Stimulated activated CD4-positive, alpha-beta T cell treated with anti-CD3 and anti-CD28 coated beads, Interleukin-4, amount 100 ng/mL, for 4 hours (primary cell): ENCODE measurements at places on chromosomes 2 and 18.

DNA sequence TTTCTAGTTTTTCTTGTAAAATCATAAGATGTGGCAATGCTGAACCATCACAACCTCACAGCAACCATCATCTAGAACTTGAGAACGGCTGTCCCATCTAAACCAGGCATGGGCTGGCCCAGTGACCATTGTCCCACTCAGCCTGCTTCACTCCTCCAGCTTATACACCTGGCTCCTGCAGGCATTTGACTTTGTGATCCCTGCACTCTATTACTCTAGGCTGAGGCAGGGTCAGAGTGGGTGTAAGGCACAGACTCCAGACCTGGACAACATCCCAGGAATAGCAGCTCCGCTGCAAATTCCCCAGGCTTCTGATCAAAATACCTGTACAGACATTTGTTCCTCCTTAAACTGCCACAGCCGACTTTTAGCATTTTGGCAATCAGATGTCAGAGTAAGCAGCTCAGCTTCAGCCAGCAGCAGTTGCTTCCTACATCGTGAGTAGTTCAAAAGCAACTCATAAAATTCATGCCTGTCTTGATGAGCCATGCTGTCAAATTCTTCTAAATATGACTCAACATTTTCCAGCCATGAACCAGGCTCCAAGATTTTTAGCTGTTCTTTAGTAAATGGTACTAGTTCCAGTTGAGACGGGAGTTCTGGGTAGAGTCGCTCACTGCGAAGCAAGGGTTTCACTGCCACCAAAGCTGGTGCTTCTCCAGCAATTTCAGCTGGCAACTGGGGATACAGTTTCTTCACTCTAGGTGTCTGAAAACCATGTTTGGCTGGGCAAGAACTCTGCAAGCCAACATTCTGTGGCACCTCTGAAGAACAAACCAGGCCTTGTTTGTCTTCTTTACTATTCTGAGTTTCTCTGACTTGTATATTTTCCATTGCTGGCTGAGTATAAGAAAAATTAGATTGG lies 12.8 kb downstream of the EPG5 start:
- no peak for DNase-seq

DNA sequence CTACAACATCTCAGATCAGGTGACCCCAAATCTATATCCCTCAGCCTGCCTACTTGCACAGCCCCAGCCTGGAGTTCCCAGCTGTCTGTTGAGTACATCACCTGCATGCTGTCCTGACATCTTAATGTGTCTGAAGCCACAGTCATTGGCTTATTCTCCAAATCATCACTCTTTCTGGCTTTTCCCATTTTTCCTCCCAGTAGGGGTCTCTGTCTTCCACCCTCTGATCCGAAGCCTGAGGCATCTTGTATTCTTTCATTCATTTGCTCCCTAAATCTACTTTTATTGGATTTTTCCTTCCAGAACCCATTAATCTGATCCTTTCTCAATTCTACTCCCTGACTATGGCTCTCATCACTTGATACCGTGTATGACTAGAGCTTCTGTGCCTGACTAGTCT lies 332.9 kb upstream of the DCC start:
- no peak for DNase-seq

DNA sequence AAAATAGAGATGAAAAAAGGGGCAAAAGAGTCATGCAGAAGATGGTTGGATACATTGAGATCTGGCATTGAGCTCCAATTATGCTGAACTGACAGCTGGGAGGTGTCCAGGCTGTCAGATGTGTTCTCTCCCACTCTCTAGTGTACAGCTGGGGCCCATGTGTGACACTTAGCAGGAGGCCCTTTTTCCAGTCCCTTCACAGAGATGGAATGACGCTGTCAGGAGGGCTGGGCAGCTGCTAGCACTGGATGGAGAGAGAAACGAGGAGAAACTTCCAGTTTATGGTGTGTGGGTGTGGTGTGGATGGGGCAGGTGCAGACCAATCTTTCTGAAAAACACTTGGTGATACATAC lies 437.7 kb upstream of the HS6ST1 start:
- no peak for DNase-seq

DNA sequence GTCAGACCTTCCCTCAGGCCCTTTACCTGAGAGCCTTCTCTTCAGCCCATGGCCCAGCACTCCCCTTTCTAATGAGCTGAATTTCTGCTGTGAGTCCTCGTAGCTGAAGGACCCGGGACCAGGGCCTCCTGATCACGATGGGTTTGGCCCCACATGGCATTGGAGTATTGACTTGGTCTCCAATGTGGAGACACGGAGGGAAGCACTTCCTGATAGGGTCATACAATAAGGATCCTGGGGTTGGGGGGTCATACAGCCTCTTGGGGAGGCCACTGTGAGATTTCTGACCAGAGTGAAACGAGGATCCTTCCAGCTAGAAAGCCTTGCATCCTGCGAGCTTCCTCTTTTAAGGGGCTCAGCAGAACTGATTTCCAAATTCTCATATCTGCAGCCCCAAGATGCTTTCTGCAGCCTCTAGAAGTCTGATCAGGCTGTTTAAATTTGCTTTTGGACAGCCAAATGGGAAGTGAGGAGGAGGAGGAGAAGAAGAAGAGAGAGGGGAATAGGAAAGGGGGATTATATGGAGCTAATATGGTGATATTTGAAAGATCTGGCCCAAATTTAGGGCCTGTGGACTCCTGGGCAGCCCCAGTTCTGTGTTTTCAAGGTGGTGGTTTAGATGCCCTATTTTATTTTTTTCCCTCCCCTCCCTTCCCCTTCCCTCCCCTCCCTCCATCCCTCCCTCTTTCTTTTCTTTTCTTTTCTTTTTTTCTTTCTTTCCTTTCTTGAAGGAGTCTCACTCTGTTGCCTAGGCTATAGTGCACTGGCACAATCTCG lies 38.9 kb downstream of the RHOB start:
- DNase-seq = no peak

DNA sequence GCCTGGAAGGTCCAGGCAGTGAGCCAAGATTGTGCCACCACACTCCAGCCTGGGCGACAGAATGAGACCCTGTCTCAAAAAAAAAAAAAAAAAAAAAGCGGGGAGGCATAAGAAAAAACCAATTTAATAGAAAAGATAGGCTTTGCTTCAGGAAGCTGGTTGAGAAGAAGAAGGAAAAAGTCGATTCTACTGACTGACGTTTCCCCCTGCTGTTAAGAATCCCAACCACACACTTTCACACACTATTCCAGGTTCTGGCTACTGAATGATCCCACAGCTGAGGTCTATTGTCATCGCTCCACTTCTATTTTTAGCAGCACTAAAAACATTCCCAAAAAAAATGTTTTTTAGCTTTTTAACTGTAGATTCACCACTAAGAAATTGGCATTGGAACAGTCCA lies 6.7 kb upstream of the CHCHD5 start:
- no peak for DNase-seq

GRCh38 chr2:60560734-60561644 lies 7.5 kb upstream of the BCL11A start:
- no peak for DNase-seq

DNA sequence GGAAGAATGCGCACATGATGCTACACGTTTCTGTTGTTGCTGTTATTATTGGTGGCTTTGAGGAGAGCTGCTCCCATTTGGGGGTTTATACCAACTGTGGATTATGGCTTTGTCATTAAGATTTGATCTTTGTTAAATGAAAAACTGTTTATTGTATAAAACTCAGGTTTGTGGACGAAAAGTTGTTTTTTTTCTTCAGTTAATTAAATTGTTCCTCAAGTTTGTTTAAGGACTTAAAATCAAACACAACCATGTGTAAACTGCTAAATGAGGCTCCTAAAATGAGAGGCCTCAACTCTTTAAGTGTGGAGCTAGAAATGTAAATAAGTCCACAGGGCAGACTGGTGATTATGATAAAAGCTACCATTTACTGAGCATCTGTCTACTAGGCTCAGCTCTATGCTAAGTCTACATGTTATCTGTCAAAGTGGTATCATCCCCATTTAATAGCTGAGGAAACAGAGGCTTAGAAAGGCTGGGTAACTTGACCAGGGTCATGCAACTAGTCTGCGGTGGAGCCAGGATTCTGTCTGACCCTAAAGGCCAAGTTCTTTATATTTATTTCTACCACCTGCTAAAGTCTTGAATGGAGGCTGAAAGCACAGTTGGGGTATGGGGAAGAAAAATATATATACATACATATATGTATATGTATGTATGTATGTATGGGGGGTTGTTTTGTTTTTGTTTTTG lies 4.1 kb downstream of the MYCN start:
- no peak for DNase-seq

- DNase-seq = no peak
Measured at GRCh38 chr18:31042406-31043181, at the start of gene DSC3. Gene DSC3, minus strand, starts transcription at chr18:31042742. Its CDS starts 82 bp downstream, at chr18:31042660.

DNA sequence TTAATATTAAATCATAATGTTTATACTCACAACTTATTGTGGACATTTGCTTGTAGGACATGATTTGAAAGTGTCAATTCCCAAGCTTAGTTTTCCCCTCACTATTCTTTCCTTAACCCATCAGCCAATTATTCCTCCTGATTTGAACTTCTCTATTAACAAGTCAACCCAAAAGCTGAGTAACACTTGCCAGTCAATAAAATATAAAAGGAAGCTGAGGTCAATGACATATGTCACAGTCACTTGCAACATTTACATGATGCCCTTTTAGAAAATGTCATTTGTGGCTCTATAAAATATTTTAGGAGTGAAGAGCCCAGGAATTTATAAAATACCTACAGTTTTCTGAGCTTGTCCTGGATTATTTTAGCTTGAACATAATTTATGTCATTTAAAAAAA lies 7.2 kb downstream of the CCDC68 start:
- no peak for DNase-seq

- no peak for DNase-seq
Measured at GRCh38 chr2:54360055-54360792, 95.9 kb upstream of the SPTBN1 start.

- no peak for DNase-seq
Measured at GRCh38 chr2:222582928-222583327, 73.0 kb downstream of the FARSB start.
